ENCODE measurements at places on chromosomes 16 and 17.

- no peak for DNase-seq
These were observed 12.9 kb downstream of the MAP1LC3B start for GRCh38 chr16:87404764-87405625.

DNA sequence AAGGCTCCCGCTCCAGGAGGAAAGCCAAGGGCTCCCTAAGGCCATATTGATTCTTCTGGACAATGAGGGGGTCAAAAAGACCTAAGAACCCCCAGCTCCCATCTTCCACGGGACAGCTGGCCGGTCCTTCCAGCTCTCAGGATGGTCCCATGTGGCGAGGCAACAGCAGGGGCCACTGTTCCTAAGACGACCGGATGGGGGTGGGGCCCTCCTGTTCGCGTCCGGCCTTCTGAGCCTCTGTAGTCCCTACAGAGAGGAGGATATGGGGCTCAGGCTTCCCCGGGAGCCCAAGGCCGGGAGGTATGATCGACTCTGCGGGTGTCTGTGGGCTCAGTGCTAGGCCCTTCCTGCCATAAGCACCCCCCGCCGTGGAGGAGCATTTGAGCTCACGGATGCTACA is 6.0 kb upstream of the DCXR start:
- DNase-seq = no peak

GRCh38 chr16:12097523-12098428 is 121.2 kb downstream of the SNX29 start:
- no peak for DNase-seq

DNA sequence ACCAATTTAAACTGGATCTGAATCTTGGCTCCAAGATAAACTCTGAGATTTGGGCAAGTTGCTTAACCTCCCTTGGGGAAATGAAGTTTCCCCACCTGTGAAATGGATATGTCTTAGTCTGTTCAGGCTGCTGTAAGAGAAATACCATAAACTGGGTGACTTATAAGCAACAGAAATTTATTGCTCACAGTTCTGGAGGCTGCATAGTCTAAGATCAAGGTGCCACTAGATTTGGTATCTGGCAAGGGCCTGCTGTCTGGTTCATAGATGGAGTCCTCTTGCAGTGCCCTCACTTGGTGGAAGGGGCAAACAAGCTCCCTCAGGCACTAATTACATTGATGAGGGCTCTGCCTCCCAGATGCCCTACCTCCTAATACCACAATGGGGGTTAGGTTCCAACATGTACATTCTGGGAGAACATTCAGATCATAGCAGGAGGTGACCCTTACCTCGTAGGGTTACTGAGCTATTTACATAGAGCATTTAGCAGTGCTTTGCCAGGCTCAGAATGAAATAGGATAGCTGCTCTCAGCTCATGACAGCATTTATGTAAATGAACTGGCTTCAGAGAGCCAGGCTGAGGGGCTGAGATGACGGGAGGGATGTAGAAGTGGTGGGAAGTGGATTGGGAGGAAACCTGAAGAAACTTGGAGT is 83.9 kb downstream of the SPECC1 start:
- DNase-seq = no peak

GRCh38 chr16:685967-686366 is 1.8 kb upstream of the JMJD8 start:
- DNase-seq = no peak

GRCh38 chr17:82217120-82217529 is 4.5 kb upstream of the CCDC57 start:
- no peak for DNase-seq

- no peak for DNase-seq
These were observed 488 bp downstream of the SENP3 start for GRCh38 chr17:7562208-7562605.
